Stimulated activated CD4-positive, alpha-beta T cell treated with anti-CD3 and anti-CD28 coated beads, Interleukin-15, amount 100 ng/mL, for 48 hours (primary cell): ENCODE measurements at places on chromosomes 16 and 17.

GRCh38 chr16:46808997-46809396 is 22.0 kb downstream of the C16orf87 start:
- DNase-seq = no peak

GRCh38 chr16:83599789-83600462 is 207.9 kb upstream of the HSBP1 start:
- DNase-seq = no peak

GRCh38 chr16:74321356-74321755 is 24.7 kb downstream of the PSMD7 start:
- no peak for DNase-seq

DNA sequence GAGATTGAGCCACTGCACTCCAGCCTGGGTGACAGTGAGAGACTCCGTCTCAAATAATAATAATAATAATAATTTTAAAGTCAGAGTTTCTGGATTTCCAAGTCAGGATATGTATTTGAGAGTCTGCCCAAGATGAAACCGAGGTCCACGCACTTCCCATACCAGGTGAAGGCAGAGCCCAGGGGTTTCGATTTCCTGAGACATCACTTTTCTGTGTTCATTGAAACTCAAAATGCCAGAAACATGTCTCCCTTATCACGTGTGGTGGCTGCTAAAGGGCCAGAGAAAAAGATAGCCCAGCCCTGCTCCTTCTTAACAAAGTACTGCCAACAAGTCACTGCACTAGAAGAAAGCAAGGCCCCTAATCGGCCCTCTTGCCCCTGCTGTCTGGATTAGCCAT is 9.8 kb upstream of the RNF157 start:
- no peak for DNase-seq

- no peak for DNase-seq
Observed at GRCh38 chr16:71369494-71369893, 11.0 kb downstream of the CALB2 start.

GRCh38 chr17:80287806-80288567 is 27.3 kb downstream of the RNF213 start:
- DNase-seq = no peak
